ENCODE measurements at places on chromosomes 5 and 9.

DNA sequence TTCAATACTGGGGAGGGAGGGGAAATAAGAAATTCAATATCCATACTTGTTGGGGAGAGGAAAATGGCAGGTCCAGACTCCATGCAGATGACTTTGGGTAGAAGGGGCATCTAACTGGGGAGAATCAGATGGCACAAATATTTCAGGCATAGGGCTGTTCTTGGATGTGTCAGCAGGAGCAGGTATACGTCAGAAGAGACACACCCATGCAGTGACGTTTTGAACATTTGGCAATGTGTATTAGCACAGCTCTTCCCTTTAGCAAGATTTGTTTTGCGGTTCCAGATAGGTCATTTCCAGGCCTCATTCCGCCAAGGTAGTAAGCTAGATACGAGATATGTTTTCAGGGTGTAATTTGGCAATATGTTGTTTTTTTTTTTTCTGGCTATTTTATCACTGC, 187.2 kb upstream of the CDH10 start:
- no peak for DNase-seq

- no peak for DNase-seq
Observed at GRCh38 chr5:61234019-61234418, 71.8 kb upstream of the SMIM15 start.

- DNase-seq, result peak; percentile 32
Observed at GRCh38 chr9:21919377-21920362, 74.5 kb downstream of the CDKN2A start.

DNA sequence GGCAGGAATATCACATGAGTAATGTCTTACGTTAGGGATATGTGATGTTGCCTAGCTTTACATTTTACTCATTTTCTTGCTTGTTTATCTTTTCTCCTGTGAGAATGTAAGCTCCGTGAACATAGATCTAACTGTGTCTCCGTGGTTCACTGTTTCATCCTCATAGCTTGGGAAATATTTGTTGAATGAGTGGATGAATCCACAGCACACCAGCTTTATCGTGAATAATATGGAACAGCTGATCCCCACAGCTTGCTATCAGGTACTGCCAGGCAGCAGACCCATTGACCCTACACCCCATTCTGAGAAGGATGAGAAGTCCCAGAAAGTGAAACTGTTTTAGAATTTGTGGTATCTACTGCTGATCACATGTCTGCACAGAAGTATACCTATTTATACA, 106.8 kb upstream of the FBN2 start:
- peak; percentile 85 for DNase-seq

DNA sequence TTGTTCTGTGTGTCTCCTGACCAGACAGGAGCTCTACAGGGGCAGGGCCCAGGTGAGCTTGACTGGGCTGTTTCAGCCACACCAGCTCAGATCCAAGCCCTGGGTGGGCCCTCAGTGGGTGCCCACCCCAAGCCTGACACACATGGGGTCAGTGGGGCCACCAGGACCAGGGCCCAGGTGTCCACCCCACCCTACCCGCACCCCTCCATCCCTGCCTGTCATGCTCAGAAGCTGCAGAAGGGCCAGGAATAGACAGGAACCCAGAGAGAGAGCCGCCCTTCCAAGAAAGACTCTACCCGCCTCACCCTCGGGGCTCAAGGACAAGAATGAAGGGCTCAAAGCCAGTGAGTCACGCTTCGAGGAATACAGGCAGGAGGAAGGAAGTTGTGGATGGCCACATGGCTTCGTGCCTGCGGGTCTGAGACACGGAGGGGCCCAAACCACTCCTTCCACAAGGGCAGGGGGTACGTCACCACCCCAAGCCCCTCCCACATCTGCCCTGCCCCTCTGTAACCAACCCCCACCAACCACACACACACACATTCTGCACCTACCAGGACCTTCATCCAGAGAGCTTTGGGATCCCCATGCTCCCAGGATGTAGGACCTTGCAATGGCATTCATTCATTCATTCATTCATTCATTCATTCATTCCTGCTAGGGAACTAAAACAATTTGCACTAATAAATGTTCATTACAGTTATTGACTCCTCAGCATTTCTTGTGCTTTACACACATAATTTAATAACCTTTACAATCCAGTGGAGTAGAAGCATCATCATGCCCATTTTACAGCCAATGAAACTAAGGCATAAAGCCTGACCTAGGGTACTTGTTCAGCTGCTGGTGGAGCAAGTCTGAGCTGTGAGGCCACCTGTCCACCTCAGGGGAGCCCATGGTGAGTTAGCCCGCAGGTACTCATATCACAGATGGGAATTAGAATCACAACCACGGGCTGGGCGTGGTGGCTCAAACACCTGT, 55.9 kb upstream of the STXBP1 start:
- peak; percentile 97 for DNase-seq
